ENCODE measurements at places on chromosomes 7 and 10. TPM values are rescaled to one million over a fixed set of nuclear protein-coding genes. Genes with fewer than 3 reads are reported as not detected.

- H3K4me3 ChIP-seq = no peak overlapping the region
- H3K4me1 ChIP-seq = peaks cover 6% of the 10 kb centered on the region
- H3K27ac ChIP-seq = no peak overlapping the region
- H3K36me3 ChIP-seq = no peaks in the 10 kb centered on the region
Observed at GRCh38 chr10:25177754-25178135, 2.9 kb downstream of the GPR158 start.

DNA sequence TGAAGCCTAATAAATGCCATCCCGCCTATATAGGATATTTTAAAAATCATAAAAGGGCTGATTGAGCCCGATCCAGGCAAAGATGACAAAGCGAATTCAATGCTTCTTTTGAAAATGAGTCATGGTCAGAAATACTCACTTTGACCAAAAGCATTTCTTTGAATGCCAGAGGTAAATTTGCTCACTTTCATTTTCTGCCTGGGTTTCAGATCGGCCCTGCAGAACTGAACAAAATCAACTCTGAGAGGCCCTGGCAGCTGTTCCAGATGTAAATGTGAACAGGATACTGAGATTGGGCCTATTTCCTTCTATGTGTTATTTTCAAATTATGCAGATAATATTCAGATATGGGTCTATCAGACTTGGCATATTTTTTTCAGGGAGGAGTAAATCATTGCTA, 114.8 kb upstream of the ARID5B start:
- no peak for DNase-seq
- peaks cover 10% of the 10 kb centered on the region for H3K4me1 ChIP-seq
- H3K27me3 ChIP-seq = no peaks in the 10 kb centered on the region

DNA sequence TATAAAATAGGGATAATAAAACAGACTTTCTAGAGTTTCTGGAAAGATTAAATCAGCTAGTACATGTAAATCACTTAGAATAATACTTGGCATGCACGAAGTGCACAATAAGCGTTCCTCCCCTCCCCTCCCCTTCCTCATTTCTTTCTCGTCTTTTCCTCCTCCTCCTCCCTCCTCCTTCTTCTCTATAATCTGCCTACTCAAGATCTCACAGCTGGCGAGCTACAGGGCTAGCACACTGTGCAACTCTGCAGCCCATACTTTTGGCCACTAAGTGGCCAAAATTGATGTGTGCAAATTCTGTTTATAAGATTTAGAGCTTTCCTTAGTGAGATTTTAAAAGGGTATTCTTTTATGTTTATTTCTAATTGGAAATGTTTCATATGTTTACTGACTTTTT, 565.3 kb downstream of the PHTF2 start:
- H3K36me3 ChIP-seq = no peaks in the 10 kb centered on the region
- H3K4me3 ChIP-seq = no peak overlapping the region
- DNase-seq = no peak
- H3K4me1 ChIP-seq = no peaks in the 10 kb centered on the region
- no peak overlapping the region for H3K27ac ChIP-seq

- H3K4me3 ChIP-seq = no peak overlapping the region
- H3K36me3 ChIP-seq = no peaks in the 10 kb centered on the region
- no peaks in the 10 kb centered on the region for H3K27me3 ChIP-seq
Observed at GRCh38 chr7:132337450-132338080, 238.7 kb downstream of the PLXNA4 start.

GIMAP6 gene
- total RNA-seq = not detected

UPK3BL1 gene
- 9.9 TPM for total RNA-seq

Measured in Caco-2 (cell line).